ENCODE measurements at places on chromosomes 16 and 17.

GRCh38 chr16:81745704-81746558 is 33.2 kb upstream of the PLCG2 start:
- DNase-seq = peak; percentile 48

GRCh38 chr16:9007177-9007794 is 43.6 kb upstream of the USP7 start:
- no peak for DNase-seq

- DNase-seq = peak; percentile 69
These were observed 31.9 kb downstream of the PMP22 start for GRCh38 chr17:15233022-15233805.

DNA sequence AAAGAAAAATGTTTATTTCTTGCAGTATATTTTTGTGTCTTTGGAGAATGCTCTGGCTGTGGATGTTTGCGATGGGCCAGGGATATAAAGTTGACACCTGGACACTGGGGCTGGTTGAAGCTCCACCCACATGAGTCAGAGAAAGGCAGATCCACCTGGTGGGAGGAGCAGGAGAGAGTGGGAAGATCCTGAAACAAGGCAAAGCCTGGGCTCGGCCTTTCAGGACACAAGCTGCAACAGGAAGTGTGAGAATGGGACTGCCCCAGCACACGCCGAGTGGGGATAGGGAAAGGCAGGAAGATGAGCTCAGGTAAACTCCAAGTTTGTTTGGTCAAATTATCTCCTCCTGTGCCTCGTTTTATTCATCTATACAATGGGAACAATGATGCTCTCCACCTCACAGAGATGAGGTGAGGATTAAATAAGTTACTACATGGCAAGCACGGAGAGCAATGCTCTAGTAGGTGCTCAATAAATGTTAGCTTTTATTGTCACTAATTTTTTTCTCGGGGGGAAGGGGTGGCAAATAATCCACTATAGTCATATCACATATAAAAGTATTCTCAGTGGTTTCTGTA is 21.4 kb upstream of the PITPNM3 start:
- no peak for DNase-seq

DNA sequence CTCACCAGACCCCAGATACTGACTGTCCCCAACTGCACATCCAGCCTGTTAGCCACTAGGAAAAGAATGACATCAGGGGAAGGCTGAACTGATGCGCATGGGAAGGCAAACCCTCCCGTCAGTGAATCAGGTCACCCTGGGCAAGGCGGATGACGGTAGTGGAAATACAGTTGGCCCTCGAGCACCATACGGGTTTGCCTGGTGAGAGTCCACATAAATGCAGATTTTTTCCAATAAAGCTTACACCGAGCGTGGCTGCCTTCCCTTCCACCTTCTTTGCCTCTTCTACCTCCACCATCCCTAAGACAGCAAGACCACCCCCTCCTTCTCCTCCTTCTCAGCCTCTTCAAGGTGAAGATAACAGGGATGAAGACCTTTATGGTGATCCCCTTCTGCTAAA is 236.1 kb upstream of the TNRC6C start:
- DNase-seq = no peak

- DNase-seq = no peak
These were observed 72.0 kb downstream of the SOX9 start for GRCh38 chr17:72192800-72193192.

- no peak for DNase-seq
These were observed 28.8 kb downstream of the NPLOC4 start for GRCh38 chr17:81608082-81608481.

DNA sequence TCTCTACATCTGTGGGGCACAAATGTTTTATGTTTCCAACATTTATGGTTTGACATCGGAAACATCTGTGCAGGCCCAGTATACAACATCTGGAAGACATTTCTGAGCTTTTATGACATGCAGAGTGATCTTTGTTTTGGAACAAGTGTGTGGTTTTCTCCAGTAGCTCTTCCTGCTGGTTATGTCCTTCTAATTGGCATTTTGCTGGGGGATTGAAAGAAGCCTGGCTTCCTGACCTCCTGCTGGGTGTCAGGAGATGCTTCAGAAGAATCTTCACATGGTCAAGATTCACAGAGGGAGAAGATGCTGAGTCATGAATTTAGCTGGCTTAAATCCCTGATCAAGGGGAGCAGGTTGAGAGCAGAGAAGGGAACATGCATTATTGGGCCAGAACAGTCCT is 279.5 kb upstream of the MYOCD start:
- no peak for DNase-seq

GRCh38 chr16:50580180-50580798 is 32.1 kb downstream of the NKD1 start:
- DNase-seq = no peak

DNA sequence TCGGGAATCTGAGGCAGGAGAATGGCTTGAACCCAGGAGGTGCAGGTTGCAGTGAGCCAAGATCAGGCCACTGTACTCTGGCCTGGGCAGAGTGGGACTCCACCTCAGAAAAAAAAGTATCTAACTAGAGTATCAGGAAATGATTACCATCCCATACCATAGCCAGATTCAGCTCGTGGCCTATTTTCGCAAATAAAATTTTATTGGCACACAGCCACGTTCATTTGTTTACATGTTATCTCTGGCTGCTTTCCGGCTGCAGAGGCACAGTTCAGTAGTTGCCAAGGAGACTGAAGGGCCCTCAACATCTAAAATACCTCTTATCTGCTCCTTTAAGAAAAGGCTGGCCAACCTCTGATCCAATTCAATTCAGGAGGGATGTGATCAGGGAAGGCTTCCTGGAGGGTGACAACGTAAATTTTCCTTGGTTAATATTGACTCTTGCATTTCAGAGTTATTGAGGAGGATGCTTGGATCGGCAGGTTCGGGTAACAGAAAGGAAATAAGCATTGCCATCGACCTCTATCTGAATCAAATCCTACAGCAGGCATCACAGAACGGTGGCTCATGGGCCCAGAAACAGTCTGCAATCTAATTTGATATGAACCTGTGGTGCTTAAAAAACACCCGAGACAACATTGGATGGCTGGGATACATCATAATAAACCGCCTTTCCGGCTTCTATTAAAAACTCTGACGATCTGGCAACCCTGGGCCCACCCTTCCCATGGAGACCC is 73.8 kb downstream of the XYLT1 start:
- DNase-seq = no peak

DNA sequence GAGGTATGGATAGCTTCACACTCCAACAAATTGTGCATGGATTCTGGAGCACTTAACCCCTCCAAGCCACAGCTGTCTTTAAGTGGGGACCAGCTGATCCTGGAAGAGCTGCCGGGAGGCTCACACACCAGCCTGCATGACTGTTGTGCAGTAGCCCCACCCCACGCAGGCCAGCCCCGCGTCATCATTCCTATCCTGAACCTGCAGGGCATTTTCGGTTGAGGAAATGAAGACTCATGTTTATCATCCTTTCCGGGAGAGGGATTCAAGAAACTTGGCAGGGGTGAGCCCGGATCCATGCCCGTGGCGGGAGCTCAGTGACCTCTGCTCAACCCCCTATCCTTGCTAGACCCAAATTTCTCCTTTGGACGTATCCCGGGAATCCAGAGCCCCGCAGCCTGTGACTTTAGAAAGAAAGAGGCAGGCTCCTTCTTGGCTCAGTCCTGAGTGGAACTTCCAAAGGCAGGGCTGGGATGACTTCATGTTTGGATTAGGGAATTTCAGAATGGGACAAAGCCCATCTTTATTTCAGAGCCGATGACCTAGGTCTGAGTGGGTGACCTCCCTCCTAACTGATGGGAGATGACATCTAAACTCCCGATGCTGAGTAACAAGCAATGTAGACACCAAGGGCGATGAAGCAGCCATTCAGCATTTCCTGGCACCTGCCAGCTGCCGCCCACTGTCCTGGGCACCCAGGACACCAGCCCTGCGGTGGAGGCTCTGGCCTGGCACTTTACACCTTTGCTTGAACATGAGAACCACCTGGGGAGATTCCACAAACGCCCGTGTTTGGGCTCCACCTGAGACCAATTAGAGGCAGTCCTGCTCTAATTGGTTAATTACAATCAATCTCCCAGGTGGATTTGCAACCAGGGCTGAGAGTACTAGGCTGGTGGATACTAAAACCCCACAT is 43.3 kb upstream of the CMIP start:
- no peak for DNase-seq

DNA sequence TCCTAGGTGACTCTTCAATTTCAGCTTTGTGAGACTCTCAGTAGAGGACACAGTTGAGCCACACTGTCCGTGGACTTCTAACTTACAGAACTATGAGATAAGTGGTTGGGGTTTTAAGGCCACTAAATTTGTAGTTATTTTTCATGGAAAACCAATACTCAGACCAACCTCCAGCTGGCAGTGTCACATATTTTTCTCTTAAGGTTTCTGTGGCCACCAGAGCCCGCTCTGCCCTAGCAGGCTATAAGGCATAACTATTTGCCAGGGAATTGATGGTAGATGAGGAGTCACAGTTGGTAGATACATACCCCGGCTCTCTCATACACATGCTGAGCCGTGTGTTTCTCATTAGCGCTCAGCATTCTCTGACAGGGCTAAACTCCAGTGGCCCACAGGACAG is 336.8 kb upstream of the MON1B start:
- DNase-seq = no peak

GRCh38 chr17:63378411-63379375 is 67.4 kb downstream of the CYB561 start:
- no peak for DNase-seq

Measured in globus pallidus (tissue), 1 donor.